NCI-H2081 (cell line): ENCODE measurements at places on chromosomes 12 and 14.

- DNase-seq = no peak
Observed at GRCh38 chr12:79643821-79644220, 46.9 kb downstream of the PAWR start.

- DNase-seq = no peak
Observed at GRCh38 chr14:31257244-31257553, 49.6 kb upstream of the HECTD1 start.

DNA sequence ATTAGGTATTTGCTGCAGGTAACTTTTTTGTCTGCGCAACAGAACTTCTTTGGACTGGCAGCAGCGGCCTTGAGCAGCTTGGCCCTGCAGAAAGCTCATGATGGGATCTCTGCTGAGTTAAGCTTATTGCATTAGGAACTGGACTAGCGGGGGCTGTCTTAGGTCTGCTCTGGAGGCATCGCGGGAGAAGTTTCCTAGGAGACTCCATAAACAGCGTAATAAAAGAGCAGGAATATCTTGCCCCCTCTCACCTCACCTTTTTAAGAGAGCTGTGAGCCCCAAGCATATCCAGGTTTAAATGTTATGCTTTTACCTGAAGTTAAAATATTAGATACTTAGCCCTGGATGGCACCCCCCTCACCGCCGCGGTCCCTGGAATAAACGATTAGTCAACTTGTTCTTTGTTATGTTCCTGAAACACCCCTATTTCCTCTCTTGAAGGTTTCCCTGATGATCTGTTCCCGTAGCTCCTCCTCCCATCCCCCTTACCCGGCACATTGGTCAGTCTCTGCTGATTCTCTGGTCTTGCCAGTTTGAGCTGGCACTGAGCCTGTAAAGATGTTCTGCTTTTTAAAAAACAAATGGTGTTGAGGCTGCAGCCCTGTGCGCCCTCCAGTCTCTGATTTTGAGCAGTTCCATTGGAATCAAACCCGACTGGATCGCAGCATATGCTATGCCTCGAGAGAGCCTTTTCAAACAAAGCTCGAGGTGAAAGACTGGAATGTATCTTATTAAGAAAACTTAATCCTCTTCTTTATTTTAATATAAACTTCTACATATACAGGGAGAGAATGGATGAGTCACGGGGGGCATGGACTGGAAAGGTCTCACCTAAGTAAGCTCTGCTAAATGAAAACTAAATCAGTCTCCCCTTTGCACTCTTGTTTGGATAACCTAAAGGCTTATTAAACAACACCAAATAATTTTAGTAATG, 1.9 kb downstream of the MLXIP start:
- DNase-seq = peak; percentile 20

DNA sequence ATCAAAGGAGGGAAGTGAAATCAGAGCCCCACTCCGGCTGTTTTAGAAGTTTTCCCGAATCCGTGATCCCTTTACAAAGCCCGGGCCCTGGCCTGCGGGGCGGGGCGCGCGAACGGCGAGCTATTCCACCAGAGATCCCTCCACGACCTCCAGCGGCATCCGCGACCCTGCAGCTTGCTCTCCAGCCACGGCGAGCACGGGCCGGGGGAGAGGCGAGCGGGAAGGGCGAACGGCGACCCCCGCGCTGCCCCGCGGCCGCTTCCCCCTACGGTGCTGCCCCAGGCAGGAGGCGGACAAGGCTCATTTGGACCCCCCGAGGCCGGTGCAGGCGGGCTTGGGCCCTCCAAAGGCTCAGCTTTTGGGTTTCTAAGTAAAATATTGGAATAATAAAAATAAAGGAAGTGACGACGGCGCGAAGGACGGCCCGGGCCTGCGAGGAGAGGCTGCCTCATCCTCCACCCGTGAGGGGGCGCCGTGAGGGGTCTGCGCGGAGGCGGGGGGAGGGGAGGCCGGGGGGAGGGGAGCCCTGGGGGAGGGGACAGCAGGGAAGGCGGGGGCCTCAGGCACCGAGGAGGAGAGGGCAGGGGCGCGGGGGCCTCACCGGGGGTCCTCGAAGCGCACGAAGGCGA, 613 bp downstream of the SRSF9 start:
- DNase-seq = no peak

GRCh38 chr14:31405106-31405505, 15.2 kb downstream of the HEATR5A start:
- no peak for DNase-seq

- DNase-seq = no peak
Observed at GRCh38 chr12:21725731-21726130, 48.8 kb downstream of the KCNJ8 start.

GRCh38 chr12:128797119-128798118, 26.3 kb downstream of the SLC15A4 start:
- DNase-seq = no peak

DNA sequence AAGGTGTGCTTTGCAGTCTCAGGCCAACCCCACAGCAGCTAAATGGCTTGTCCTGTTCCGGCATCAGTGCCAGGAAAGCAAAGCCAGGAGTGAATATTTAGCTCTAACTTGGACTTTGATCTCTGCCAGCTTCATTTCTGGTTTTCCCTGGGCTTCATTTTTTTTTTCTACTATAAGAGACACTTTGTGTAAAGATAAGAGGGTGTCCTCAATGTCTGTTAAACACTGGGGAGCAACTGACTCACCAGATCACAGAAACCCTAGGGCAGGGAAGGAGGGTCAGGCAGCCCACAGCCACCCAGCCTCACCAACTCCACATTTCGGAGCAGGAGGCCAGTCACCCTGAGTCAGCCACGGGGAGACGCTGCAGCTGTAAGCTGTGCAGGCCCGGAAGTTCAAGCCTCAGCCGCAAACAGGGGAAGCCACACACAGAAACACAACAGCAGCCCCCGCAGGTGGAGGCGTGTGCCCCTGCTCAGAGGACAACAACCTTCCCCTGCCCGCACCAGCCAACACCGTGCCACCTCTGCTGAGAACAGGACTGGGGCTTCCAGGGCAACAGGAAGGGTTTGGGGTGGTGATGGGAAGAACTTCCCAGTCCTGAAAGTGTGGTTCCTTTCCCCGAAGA, 6.3 kb downstream of the TNFRSF1A start:
- DNase-seq = no peak
